ENCODE measurements at places on chromosomes 7 and 10.
A peak's percentile ranks its signal among the peaks of the same experiment; 100 is the strongest.

- no peak for DNase-seq
Measured at GRCh38 chr7:37526623-37527022, 78.0 kb upstream of the ELMO1 start.

- DNase-seq = no peak
Measured at GRCh38 chr7:25369786-25370185, 141.5 kb upstream of the NPVF start.

DNA sequence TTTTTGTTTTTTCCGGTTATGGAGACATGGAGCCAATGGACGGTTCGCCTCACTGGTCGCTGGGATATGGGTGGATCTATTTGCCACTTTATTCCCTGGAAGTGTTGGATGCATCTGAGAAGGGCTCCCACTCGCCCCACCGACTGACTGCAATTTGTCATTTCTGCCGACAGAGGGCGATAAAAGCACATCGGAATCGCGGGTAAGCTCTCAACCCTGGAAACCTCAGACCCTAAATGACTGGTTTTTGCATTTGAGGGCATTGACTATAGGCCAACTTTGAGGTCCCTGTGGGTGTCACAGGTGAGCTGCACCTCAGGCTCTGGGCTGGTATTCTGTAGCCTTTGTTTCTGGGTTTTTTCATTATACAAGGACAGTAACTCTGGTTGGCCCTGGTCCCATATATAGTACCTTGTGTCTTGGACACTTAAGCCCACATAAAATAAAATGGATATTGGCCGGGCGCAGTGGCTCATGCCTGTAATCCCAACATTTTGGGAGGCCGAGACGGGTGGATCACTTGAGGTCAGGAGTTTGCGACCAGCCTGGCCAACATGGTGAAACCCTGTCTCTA is 11.9 kb upstream of the OPALIN start:
- DNase-seq = peak; percentile 41

- no peak for DNase-seq
Measured at GRCh38 chr10:87053111-87053510, 33.0 kb downstream of the FAM25A start.

- DNase-seq = no peak
Measured at GRCh38 chr7:120588416-120588815, 269.5 kb downstream of the TSPAN12 start.

- no peak for DNase-seq
Measured at GRCh38 chr7:22610951-22611757, 111.2 kb upstream of the STEAP1B start.

DNA sequence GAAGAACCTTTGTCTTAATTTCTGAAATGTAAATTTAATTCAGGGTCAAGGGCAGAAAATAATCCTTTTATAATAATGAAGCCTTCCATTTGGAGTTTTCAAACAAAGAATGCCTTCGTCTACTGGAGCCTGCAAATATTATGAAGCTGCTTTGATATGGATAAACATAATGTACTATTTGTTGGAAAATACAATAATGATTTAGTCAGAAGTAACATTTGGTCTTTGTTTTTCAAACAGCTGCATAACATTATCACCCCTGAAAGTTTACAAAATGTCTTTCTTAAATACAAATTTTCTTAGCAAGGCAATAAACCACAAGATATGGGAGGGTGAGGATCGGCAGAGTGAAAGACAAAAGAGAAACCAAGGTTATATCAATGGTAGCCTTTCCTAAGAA is 41.5 kb downstream of the TMEM26 start:
- no peak for DNase-seq

- DNase-seq = no peak
Measured at GRCh38 chr7:52749880-52750279, 285.6 kb upstream of the POM121L12 start.

DNA sequence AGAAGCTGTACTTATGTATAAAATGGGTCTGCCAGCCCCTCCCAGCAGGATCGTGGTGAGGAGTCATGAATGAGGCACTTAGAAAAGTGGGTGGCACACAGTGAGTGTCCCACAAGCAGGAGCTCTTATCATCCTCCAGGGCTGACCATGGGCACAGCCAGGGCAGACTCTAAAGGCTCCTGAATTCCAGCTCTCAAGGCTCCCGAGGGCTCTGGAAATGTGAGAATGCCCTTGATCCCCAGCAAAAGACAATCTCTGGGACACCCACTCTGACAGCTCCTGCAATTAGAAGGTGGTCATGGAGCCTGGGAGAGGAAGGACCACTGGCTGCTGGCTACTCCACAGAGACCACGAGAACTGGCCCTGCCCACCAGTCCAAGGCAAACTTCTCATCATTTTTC is 1.6 kb downstream of the VSTM4 start:
- no peak for DNase-seq

DNA sequence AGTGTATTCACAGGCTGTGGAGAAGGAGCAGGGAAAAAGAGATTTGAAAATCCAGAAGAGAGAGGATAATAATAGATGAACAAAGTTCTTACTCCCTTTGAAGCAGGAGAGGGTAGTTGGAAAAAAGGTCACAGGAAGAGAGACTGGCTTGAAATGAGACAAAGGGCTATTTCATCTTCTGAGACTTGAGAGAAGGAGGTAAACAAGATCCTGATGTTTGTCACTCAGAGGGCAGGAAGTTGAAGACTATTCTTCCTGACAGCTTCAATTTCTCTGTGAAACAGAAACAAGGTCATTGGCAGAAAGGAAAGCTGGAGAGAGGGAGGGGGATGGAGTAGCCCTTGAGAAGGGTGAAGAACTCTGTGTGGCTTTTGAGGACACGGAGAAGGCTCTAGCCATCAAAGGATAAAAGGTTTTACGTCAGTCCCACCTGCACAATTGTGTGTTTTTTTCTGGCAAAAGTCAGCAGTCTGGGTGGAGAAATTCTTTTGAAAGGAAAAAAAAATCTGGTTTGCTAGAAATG is 216.1 kb upstream of the STEAP4 start:
- DNase-seq = no peak

DNA sequence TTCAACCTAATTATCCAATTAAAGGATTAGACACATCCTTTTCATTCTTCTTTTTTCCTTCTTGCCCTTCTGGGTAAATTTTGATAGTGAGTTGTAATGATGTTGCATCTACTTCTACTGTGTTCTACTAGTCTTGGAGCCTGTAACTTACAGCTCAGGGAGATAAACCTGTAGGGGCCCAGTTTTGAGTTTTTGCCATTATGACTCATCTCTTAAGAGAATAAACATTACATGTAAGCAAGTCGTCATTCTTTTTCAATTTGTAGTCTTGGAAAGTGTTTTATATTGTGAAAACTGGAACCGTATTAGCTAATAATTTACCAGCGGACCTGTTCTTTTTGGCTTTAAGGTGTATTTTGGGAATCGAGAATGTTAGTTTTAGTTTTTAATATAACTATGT is 89.7 kb upstream of the RPA3 start:
- DNase-seq = no peak

DNA sequence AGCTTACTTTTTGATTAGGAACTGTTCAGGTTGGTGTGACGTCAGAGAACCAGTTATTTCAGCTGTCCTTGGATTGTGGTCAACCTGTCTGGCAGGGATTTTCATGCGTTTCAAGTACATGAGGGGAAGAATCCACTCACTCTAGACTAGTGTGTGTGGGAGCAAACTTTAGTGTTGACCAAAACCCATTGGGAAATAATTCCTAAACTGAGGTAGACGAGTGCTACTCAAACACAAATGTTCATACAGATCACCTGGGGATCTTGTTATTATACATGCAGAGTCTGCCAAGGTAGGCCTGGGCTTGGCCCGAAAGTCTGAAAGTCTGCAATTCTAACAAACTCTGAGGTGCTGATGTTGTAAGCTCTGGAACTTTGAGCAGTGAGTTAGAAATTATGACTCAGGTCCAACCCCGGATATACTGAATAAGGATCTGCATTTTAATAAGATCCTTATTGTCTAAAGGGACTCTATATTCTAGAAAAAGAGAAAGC is 111.1 kb upstream of the CREB5 start:
- no peak for DNase-seq

GRCh38 chr10:85026878-85027467 is 698.6 kb downstream of the CCSER2 start:
- DNase-seq = no peak

- no peak for DNase-seq
Measured at GRCh38 chr10:58094985-58095718, 172.5 kb downstream of the IPMK start.

DNA sequence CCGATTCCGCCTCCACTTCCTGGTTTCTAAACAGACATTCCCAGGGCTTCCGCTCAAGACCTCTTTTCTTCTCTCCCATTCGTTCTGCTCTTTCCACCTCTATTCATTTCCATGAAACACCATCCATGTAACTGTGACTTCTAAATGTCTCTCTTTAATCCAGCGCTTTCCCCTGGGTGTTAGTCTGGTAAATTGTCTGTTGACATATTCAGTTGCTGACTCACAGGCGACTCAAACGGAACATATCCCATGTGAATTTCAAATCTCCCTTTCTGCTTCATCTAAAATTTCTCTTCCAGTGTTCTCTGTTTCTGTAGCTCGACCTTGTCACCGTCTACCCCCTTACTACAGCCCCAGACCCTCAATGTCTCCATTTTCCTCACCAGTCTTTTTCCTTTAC is 119.1 kb downstream of the PFKFB3 start:
- no peak for DNase-seq

DNA sequence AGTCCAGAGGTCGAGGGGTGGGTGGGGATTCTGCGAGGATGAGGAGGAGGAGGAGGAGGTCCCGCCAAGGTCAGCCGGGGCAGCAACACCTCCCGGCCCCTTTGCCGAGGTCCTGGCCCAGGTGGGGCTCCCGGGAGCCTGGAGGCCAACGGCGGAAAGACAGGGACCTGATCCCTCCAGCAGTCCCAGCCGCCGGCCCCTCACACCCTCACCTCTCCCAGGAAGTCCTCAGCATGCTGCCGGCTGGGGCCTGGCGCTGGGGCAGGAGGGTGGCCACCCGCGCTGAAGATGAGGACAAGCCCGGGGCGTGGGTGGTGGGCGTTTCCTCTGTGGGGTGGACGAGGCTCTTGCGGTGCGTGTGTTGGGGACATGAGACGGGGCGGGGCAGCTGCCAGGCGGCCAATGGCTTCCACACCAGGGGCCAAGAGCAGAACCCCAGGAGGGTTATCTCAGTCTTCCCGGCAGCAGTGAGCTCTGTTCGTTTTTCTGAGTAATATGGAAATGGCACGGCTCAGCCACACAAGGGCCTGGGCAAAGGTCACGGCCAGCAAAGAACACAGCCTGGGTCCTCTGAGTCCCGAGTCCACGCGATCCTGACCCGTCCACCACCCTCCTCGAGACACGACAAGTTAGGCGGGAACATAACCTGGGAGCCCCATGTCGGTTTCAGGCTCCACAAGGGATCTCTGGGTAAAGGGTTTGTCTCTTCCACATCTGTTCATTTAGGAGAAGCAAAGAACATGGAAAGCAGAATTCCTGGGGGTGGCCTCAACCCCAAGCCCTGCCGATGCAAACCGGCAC is 82.9 kb upstream of the PDGFA start:
- DNase-seq = no peak

DNA sequence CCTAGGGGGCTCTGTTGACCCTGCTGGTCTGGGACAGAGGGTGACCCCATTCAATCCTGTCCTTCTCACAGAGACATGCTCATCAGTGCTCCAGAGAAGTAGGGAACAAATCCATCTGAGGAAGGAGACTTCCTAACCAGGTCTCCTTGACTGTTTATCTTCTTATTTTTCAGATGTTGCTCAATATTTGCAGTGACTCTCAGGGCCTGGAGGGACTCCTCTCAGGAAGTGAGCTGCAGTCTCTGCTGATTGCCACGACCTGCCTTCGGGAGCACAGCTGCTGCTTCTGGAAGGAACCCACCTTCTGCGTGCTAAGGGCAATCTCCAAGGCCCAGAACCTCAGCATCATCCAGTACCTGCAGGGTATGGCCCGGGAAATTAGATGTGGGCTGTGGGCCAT is 41.0 kb downstream of the WDFY4 start:
- no peak for DNase-seq

GRCh38 chr7:20270371-20270770 is 53.2 kb upstream of the MACC1 start:
- DNase-seq = no peak

DNA sequence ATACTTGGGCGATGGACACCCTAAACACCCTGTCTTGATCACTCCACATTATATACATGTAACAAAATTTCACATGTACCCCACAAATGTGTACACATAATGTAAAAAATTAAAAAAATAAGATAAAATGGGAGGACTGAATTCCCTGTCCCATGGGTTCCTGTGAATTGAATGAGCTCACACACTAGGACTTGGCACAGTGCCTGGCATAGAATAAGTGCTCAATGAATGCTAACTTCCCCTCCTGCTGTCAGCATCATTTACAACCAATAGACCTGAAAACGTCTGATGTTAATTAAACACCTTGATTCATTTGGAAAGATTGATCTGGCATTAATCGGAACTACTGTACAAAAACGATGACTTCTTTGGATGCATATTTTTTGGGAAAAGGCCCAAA is 117.3 kb upstream of the ZNF438 start:
- no peak for DNase-seq

GRCh38 chr7:54960517-54960916 is 58.3 kb upstream of the EGFR start:
- DNase-seq = no peak

GRCh38 chr10:119413471-119414080 is 128.9 kb downstream of the RGS10 start:
- DNase-seq = no peak

DNA sequence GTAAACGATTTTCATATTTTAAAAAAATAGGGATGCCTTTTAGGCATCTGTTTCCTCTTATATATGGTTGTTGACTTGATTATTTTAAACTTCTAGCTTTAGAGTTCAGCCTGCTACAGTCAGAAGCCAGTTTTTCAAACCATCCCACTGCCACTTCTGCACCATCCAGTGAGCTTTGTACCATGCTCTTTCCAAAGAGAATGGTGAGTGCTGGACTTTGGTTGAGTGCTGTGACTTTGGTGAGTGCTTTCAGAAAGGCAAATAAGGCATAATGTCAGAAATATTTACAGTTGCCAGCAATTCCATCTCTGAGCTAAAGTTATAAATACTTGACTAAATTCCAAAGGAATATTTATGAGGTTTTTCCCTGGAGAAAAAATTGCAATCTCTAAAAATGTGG is 117.4 kb downstream of the IPMK start:
- no peak for DNase-seq

- peak; percentile 41 for DNase-seq
Measured at GRCh38 chr10:1203216-1203615, 147.0 kb downstream of the WDR37 start.

All from NCI-H146 (cell line).